ENCODE measurements at places on chromosomes 11 and 22.

- no peak for DNase-seq
Measured at GRCh38 chr11:2815762-2816496, 69.6 kb downstream of the CDKN1C start.

DNA sequence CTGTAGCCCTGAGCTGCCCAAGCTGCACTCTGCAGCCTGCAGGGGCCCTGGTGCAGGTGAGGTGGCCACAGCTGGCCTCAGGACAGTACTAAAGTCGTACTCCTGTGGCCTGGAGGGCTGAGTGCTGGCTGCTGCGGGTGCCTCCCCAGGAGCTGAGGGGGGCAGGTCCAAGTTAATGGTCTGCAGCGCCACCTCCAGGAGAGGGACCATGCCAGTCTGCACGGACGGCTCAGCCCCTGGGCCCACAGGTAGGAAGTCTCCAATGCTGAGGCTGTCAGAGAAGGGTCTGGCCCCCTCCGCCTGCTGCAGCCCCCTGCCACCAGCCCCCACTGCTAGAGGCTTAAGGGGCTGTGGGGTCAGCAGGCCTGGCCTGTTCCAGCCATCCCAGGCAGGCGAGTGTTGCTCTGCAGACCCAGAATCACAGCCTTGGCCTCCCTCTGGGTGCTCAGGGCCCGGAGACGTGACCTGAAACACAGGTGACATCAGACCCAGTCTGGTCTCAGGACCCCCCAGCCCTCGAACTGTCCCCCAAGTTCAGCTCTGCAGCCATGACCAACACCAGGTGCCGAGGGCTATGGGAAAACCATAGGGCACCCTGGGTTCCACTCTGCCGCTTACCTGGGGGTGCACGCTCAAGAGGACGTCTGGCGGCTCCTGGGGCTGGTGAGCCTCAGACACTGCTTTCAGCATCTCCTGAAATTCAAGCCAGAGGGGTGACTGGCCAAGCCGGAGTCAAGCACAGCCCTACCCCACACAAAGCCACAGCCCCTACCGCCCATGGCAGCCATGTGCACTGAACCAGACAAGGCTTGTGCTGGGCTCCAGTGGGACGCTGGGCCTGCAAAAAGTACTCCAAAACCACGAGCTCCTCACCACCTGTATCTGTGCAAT is 20.8 kb downstream of the SELENOO start:
- DNase-seq = no peak

- DNase-seq = no peak
Measured at GRCh38 chr11:1843098-1843473, 4.3 kb downstream of the TNNI2 start.

GRCh38 chr11:134562196-134562595 is 150.2 kb upstream of the B3GAT1 start:
- no peak for DNase-seq

GRCh38 chr11:18374956-18375355 is 19.4 kb upstream of the LDHA start:
- DNase-seq = no peak

DNA sequence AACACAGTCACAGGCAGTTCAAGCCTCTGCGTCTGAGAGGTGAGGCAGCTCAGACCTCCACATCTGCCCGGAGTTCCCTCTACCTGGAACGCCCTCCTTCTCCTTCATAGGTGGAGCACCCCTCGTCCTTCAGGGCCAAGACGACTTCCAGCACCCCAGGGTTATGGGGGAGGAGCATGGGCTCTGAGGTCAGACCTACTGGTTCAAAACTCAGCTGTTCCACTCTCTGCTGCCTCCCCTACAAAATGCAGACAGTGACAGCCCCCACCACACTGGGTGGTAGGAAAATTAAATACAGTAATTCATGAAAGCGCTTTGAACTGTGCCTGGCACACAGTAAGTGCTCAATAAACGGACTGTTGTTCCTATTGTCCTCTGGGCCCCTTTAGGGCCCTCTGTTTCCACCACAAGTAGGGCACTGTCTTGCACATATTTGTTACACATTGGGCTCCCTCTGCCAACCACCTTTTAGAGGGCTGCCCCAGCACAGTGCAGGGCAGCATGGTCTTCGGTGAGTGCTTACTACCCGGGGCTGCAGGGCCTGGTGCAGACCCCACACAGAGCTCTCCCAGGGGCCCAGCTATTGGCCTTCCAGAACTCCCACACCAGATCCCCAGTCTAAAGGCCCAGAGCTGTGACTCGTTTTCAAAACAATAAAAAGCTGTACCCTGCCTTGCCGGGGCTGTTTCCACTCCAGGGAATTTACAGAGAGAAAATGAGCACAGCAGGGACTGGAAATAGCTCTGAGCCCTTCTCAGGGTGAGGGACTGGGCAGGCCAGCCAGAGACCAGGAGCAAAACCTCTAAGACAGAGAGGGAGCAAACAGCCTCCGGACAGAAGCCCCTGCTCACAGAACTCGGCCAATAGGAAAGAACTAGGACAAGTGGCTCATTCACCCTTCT is 2.5 kb downstream of the TMEM184B start:
- no peak for DNase-seq

- no peak for DNase-seq
Measured at GRCh38 chr11:3085052-3085451, 27.8 kb upstream of the CARS1 start.

GRCh38 chr11:105447936-105448702 is 161.8 kb upstream of the GRIA4 start:
- peak; percentile 47 for DNase-seq

DNA sequence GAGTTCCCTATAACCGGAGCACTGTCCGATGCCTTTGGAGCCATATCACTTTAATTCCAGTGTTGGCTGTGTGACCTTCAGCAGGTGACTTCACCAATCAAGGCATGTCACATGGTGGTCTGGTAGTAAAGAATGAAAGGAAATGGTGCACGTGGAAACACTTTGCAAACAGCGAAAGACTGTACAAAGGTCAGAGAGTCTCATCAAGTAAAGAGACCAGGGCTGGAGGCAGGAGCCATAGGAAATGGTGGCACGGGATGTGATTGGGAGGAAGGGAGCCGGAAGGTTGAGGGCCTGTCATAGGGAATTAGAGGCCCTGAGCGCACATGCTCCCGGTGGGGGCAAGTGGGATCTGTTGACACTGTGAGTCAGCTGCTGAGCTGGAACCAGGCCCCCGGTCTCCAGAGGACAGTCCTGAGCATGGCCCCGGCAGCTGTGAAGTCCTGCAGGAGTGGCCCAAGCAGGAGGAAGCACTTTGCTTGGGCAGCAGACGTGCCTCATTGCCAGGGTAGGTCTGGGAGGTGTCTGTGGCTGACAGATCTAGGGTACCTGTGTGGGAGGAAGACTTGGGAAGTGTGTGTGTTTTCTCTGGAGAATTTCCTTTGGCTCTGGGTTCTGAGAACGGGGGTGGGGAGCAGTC is 2.0 kb downstream of the DAGLA start:
- no peak for DNase-seq

DNA sequence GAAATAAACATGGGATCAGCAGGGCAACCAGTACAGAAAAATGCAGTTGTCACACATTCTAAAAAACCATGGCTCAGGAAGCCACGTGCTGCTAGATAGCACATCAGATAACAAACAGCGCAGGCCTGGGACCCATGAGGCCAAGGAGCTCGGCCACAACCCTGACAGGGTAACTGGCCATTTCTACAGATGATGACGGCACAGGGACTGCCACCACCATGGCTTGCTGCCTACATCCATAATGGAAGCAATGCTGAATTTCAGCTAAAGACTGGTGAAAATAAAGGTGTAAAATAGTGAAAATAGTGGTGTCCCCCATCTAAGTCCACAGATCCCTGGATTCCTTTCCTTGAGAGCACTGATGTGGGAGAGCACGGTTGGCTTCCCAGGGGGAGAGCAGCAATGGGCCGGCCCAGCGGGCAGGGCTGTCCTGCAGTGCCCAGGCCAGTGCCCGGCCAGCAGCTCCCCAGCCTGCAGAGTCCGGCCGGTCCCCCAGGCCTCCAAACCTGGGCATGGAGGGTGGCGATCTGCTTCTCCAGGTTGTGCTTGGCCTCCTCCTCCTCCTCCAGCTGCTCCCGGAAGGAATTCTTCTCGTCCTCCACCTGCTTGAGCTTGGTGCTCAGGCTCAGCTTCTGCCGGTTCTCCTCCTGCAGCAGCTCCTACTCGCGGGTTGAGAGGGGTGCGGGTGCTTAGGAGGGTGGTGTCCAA is 40.0 kb downstream of the APOL1 start:
- DNase-seq = no peak

GRCh38 chr22:45696227-45696626 is 24.6 kb downstream of the ATXN10 start:
- DNase-seq = no peak

DNA sequence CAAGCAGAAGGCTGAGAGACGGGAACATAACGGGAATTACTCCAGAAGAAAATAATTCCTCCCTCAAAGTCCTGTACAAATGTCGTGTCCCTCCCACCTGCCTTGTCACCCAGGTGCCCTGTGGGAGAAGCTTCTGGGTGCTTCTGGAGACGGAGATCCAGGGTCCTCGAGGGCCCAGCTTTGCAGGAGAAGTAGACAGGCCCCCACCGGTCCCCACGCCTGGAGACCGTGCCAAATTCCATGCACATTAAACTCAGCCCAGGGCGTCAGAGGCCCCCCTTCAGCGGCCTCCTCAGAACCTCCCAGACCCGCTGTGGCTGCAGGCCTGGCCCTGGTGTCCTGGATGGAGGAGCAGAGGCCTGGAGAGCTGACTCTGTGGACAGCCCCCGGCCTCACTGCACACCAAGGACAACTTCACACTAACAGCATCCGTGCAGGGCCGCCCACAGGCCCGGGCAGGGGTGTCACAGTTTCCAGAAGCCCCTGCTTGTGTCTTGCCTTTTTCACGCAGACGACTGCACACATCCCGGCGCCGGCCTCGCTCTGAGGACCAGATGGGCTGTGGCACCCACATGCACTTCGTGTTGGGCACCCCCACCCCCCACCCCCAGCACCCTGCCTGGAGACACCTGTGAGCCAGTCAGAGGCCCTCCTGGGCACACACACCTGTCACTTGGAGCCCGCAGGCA is 734.3 kb downstream of the BRD1 start:
- no peak for DNase-seq

- no peak for DNase-seq
Measured at GRCh38 chr11:43532041-43532440, 148.5 kb upstream of the HSD17B12 start.

- DNase-seq = no peak
Measured at GRCh38 chr11:132237781-132238180, 867.4 kb downstream of the NTM start.

GRCh38 chr22:25085930-25086901 is 113.4 kb upstream of the CRYBB3 start:
- no peak for DNase-seq

DNA sequence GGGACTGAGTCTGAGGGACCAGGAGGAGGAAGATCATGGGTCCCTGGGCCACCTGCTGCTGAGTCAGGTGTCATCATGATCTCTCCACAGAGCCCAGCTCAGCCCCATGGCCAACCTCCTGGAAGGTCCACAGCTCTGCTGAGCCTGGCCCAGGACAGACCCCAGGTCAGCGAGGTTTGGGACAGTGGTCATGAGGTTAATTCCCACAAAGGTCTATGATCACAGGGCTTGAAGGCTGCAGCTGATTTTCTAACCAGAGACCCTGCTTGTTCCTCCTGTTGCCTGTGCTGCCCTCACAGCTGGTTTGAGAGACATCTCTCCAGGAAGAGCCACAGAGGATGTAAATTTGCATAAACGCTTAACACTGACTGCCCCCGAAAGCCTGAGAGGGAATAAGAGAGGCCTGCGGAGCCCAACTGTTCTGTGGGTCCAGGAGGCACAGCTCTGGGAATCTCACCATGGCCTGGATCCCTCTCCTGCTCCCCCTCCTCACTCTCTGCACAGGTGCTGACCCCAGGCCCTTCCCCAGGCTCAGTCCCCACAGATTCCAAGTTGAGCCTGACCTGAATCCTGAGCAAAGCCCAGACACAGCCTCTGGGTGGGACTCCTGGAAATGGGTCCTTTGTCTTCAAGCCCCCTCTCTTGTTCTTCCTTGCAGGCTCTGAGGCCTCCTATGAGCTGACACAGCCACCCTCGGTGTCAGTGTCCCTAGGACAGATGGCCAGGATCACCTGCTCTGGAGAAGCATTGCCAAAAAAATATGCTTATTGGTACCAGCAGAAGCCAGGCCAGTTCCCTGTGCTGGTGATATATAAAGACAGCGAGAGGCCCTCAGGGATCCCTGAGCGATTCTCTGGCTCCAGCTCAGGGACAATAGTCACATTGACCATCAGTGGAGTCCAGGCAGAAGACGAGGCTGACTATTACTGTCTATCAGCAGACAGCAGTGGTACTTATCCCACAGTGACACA is 102.8 kb downstream of the GGTLC2 start:
- DNase-seq = no peak

DNA sequence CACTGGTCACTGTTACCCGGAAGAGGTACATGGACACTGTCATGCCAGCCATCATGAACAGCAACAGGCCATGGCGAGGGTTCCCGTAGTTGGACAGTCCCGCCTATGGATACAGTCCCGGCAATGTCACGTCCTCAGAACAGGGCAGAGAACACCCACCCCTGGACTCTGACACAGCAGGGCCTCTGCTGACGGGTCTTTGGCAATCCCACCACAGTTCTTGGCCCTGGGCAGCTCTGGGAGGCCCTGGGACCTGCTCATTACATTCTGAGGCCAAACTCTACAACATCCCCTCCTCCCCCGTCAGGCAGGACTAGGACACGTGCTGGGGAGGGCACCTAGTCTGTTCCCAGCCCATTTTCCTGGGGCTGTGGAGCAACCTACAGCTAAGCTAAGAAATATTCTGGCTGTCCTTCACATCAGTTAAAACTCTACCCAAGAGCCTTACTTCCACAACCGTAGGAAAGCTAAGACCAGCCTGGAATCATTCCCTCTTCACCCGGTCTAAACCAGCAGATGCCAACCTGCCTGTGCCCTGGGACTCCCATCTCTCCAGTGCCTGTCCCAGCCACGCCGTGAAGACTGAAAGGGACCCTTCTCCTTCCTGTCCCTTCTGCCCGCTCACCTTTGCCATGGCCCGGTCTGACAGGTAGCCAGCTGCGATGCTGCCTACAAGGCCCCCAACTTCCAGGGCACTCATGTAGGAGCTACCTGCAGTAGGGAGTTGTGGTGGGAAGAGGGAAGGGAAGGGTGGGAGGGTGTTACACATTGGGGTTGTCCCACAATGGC is 4.5 kb downstream of the SLC37A4 start:
- no peak for DNase-seq

- DNase-seq = no peak
Measured at GRCh38 chr11:124233376-124233775, 7.5 kb upstream of the OR8G1 start.

- DNase-seq = no peak
Measured at GRCh38 chr11:80727315-80727714, 1286.5 kb upstream of the TENM4 start.

GRCh38 chr22:40504285-40505249 is 132.0 kb downstream of the MRTFA start:
- DNase-seq = no peak

- DNase-seq = no peak
Measured at GRCh38 chr11:126736682-126737572, 263.6 kb downstream of the KIRREL3 start.

GRCh38 chr11:133906241-133906640 is 50.5 kb downstream of the IGSF9B start:
- no peak for DNase-seq
